ENCODE measurements at places on chromosomes 3 and 15. TPM values are rescaled to one million over a fixed set of nuclear protein-coding genes. Genes with fewer than 3 reads are reported as not detected.

FRMD4B gene
- 29.6 TPM for total RNA-seq

ROBO2 gene
- 34.5 TPM for total RNA-seq

DUOX2 gene
- total RNA-seq, result under 0.01 TPM

ST8SIA2 gene
- total RNA-seq, result 1.00 TPM

GOLGA8B gene
- 13.8 TPM for total RNA-seq

LRRC34 gene
- 8.7 TPM for total RNA-seq

GATA2 gene
- total RNA-seq, result 0.36 TPM

DNAJA4 gene
- 37.2 TPM for total RNA-seq

LARP6 gene
- 2.7 TPM for total RNA-seq

TNFAIP8L3 gene
- not detected for total RNA-seq

PIGB gene
- total RNA-seq, result 31.3 TPM

MAGI1 gene
- 2.7 TPM for total RNA-seq

AGBL1 gene
- 0.73 TPM for total RNA-seq

ARGFX gene
- total RNA-seq, result not detected

MED12L gene
- 0.15 TPM for total RNA-seq

TMEM207 gene
- total RNA-seq, result not detected

CORO2B gene
- total RNA-seq, result 6.9 TPM

CD200 gene
- 15.3 TPM for total RNA-seq

MESP2 gene
- not detected for total RNA-seq

SLC24A5 gene
- 668 TPM for total RNA-seq

ERICH6 gene
- not detected for total RNA-seq

PPP2R3A gene
- total RNA-seq, result 17.0 TPM

PPIP5K1 gene
- total RNA-seq, result 45.4 TPM

GP5 gene
- 0.15 TPM for total RNA-seq

C3orf85 gene
- total RNA-seq, result not detected

SLC30A4 gene
- total RNA-seq, result 8.7 TPM

ARPIN gene
- total RNA-seq, result 19.6 TPM

FOXB1 gene
- total RNA-seq, result not detected

ANKRD63 gene
- not detected for total RNA-seq

CMC1 gene
- total RNA-seq, result 7.3 TPM

GOLGA6B gene
- total RNA-seq, result under 0.01 TPM

ROPN1 gene
- 5.3 TPM for total RNA-seq

WNT5A gene
- 3.1 TPM for total RNA-seq

KBTBD13 gene
- total RNA-seq, result not detected

SNX22 gene
- not detected for total RNA-seq

CELSR3 gene
- total RNA-seq, result 1.1 TPM

ACP3 gene
- total RNA-seq, result 0.36 TPM

TJP1 gene
- total RNA-seq, result 16.7 TPM

MITF gene
- 528 TPM for total RNA-seq

DPPA2 gene
- total RNA-seq, result not detected

PLOD2 gene
- total RNA-seq, result 39.3 TPM

CYP8B1 gene
- total RNA-seq, result not detected

TGM5 gene
- not detected for total RNA-seq

CHSY1 gene
- 45.2 TPM for total RNA-seq

RAB6B gene
- total RNA-seq, result 2.5 TPM

CLASP2 gene
- 86.0 TPM for total RNA-seq

CLDN1 gene
- 4.5 TPM for total RNA-seq

MYRIP gene
- 0.73 TPM for total RNA-seq

EDC3 gene
- total RNA-seq, result 7.6 TPM

LIPH gene
- under 0.01 TPM for total RNA-seq

SLC6A20 gene
- total RNA-seq, result not detected

SLC9C1 gene
- 0.73 TPM for total RNA-seq

SI gene
- not detected for total RNA-seq

ZNF639 gene
- 37.2 TPM for total RNA-seq

MAP4 gene
- total RNA-seq, result 144 TPM

CASR gene
- total RNA-seq, result not detected

PARP3 gene
- 14.9 TPM for total RNA-seq

DPPA4 gene
- total RNA-seq, result not detected

C3orf62 gene
- 2.8 TPM for total RNA-seq

ACKR4 gene
- 1.1 TPM for total RNA-seq

Data from melanocyte of skin (primary cell).